ENCODE measurements at places on chromosomes 5 and 9.
A peak's percentile ranks its signal among the peaks of the same experiment; 100 is the strongest.

DNA sequence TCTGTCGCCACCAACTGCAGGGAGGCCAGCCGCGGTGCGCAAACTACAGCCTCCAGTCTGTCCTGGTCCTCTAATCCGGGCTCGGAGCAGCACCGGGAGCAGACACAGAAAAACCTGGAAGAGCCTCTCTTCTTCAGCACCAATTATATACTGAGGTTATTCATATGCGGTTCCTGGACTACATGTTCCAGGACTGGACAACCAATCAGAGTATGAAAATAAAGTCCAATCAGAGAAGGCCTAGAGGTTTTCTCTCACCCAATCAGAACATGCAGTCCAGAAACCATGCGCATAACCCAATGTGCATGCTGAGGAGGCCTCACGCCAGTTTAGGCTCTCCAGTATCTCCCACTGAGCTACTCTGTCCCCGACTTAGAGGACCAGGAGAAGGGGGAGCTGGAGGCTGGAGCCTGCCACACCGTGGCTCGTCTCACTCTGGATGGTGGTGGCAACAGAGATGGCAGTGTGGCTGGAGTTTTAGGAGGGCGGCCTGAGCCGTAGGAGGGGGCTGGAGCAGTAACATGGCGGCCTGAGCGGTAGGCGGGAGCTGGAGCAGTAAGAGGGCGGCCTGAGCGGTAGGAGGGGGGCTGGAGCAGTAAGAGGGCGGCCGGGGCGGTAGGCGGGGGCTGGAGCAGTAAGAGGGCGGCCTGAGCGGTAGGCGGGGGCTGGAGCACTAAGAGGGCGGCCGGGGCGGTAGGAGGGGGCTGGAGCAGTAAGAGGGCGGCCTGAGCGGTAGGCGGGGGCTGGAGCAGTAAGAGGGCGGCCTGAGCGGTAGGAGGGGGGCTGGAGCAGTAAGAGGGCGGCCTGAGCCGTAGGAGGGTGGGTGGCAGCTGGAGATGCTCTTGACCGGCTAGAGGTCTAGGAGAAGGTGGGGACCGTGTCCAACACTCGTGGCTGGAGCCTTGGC is 20.4 kb upstream of the TRIM52 start:
- no peak for DNase-seq

DNA sequence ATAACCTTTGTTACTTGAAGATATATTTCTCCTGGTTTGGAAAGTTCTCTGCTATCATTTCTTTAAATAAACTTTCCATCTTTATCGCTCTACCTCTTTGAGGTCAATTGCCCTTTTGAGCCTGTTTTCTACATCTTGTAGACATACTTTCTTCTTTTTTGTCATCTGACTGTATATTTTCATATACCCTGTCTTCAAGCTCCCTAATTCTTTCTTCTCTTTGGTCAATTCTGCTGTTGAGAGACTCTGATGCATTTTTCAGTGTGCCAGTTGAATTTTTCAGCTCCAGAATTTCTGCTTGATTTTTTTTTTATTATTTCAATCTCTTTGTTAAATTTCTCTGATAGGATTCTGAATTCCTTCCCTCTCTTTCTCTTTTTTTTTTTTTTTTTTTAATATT is 511.2 kb upstream of the GRAMD2B start:
- DNase-seq = no peak

DNA sequence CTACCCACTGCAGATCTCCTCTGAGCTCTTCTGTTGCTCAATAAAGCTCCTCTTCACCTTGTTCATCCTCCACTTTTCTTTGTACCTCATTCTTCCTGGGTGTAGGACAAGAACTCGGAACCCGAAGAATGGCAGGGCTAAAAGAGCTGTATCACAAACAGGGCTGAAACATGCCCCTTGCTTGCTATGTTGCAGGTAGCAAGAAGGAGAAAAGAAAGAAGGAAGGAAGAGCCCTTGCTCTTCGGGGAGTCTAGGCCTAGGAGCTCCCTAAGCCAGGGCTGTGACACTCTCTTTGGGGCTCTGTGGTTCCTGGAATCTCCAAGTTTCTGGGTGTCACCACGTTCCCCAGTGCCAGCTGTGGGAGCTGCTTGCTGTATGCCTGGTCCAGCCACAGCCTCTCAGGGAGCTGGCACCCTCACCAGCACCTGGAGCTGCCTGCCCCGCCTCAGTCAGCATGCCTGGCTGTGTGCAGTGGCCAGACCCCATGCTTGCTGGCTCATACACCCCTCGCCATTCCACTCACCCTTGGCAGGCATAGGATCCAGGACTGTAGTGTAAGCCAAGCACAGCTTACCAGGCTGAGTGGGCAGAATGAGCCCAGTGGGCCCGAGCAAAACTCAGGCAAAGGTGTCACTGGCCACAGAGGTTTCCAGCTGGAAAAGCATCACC is 274.8 kb upstream of the ADRA1B start:
- DNase-seq = no peak

DNA sequence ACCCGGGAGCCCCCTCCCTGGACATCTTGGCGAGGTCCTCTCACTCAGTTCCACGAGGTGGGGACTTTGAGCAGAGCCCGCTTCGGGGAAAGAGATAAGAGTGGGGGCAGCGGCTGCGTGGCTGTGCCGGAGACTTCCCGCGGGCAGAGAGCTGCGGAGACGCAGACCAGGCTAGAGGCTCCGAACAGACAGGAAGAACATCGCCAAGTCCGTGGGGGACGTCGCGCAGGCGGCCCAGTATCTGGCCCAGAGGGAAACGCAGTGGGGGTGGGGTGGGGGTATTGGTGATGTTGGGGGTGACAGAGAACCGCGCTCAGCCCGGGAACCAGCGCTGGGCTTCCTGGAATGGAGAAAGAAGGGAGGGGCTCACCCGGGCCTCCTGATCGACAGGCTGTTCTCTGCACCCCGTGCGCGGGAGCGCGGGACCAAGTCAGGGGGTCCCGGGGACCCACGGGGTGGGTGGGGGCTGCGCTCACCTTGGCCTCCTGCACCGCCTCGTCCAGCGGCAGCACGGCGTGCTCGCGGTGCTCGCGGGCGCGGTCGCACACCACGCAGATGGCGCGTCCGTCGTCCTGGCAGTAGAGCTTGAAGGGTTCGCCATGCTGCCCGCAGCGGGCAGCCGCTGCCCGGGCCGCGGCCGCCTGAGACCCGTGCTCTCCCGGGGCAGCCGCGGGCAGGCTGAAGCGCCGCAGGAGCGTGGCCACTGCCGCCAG is 727 bp downstream of the TRIM7 start:
- no peak for DNase-seq

GRCh38 chr5:91189480-91190313 is 193.4 kb downstream of the ARRDC3 start:
- no peak for DNase-seq

GRCh38 chr5:158718738-158719505 is 380.8 kb downstream of the EBF1 start:
- DNase-seq = no peak

GRCh38 chr5:65926893-65927292 is 518 bp downstream of the ERBIN start:
- no peak for DNase-seq

DNA sequence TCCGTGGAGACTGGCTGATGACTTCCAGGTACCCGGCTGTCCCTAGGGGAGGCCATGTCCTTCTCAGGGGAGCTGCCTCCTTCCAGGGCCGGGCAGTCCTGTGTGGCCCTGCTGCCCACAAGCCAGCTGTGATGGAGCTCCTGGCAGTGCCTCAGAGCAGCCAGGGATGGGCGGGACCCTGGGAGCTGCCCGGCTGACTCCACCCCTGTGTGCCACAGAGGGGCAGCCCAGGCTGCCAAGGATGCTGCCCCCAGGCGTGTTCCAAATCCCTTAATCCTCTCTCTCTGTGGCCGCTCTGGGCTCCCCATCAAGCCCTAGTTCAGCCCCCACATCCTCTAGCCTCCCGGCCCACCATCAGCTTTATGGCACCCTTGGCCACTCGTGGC is 7.0 kb upstream of the SCGB3A1 start:
- no peak for DNase-seq

- no peak for DNase-seq
Observed at GRCh38 chr5:151630088-151630487, 39.0 kb upstream of the FAT2 start.

- DNase-seq = no peak
Observed at GRCh38 chr9:107219486-107220077, 63.5 kb upstream of the RAD23B start.

- no peak for DNase-seq
Observed at GRCh38 chr9:8143677-8144076, 344.1 kb upstream of the DMAC1 start.

DNA sequence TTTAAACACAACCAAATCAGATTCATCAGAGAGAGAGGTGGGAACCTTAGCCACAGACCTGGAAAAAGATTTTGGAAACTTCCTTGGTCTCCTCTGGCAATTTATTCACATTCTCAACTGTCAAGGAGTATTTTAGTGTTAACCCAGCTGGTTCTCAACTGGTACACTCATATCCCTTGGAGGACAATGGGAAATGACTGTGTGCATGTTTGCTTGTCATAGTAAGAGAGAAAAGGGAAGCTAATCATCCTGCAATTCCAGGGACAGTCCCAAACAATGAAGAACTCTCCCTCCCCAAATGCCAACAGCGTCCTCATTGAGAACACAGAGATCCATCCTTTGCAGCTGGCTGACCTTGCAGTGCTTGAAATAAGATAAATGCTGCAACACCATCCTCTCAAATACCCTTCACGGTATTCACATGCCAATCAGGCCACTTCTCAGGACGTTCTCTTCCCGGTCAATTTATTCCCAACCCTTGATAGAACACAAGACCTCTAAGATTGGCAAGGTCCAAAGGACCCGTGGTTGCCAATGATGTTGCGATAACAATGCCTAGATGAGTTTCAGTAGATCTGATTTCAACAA is 75.5 kb downstream of the EPB41L4B start:
- no peak for DNase-seq

DNA sequence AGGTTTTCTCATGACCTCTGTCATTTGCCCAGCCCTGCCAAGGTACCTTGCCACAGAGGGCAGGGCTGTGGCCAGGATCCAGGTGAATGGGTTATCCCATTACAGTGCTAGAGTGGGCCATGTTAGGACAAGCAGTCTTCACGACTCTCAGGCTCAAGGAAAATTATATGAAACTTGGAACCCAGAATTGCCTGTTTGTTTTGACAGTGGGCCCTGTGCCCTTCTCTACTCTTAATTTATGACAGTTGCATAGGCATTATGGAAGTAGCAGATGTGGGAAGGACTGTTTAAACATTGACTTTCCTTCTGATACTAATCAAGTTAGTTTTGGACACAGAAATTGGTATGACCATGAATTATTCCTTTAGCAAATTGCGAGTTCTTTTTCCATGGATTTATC is 41.7 kb downstream of the ITGA2 start:
- no peak for DNase-seq

GRCh38 chr9:91985692-91986091 is 35.7 kb upstream of the ROR2 start:
- no peak for DNase-seq

GRCh38 chr9:98784831-98785806 is 11.2 kb downstream of the ANKS6 start:
- DNase-seq = no peak

GRCh38 chr9:89482901-89483361 is 15.0 kb downstream of the SEMA4D start:
- no peak for DNase-seq

GRCh38 chr9:5813824-5814223 is 19.1 kb downstream of the ERMP1 start:
- DNase-seq = no peak

- DNase-seq = no peak
Observed at GRCh38 chr9:93750045-93750444, 173.7 kb downstream of the PHF2 start.

DNA sequence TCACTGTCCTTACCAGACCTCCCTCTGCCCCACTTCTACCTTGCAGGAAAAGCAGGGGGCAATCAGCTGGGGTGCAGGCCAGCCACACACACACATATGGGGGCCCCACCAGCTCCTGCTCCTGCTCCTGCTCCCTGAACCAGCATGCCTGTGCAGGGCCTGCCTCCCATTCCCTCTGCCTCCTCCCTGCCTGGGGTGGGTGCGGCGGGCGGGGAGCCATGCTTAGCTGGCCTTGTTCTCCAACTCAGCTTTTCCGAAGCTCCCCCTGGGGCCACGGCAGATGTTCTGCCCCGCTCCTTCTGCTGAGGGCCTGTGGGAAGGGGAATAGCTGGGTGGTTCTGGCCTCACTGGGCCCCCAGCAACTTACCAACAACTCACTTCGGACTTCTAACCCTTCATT is 89.8 kb downstream of the ZNF354C start:
- no peak for DNase-seq

GRCh38 chr9:131800366-131800765 is 60.5 kb upstream of the RAPGEF1 start:
- DNase-seq = no peak

- DNase-seq = no peak
Observed at GRCh38 chr5:178324481-178325310, 92.1 kb upstream of the PHYKPL start.

DNA sequence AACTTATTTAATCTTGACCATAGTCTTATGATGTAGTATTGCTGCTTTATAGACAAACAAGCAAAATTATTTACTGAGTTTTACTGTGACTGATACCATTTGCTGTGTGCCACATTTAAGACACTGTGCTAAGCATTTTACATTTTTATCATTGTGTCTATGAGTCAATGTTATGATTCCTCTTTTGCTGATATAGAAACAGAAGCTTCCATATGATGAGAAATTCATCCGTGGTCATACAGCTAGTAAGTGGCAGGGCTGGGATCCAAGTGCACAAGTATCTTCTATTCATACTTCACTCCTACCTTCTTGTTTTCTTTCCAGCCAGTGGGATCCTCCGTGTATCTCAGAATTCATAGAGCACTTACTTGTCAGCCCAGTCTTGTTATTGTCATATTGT is 17.1 kb upstream of the IFNK start:
- DNase-seq = no peak

DNA sequence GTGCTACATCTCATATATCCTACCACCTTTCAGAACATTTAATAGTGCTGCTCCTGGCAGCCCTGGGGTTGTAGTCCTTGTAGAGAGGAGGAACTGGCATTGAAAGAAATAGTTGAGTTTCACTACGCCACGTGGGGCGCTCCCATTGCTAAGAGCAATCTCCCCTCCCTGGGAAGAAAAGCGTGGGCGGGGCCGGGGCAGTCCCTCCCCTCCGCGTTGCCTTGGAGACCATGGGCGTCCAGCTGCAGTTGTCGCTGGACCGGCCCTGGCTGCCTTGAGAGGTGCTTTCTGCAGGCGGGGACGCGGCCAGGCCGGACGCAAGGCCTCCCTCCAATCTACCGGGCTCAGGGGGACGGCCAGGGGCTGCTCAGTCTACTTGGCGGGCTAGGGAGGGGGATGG is 368 bp upstream of the CCDC180 start:
- peak; percentile 50 for DNase-seq

DNA sequence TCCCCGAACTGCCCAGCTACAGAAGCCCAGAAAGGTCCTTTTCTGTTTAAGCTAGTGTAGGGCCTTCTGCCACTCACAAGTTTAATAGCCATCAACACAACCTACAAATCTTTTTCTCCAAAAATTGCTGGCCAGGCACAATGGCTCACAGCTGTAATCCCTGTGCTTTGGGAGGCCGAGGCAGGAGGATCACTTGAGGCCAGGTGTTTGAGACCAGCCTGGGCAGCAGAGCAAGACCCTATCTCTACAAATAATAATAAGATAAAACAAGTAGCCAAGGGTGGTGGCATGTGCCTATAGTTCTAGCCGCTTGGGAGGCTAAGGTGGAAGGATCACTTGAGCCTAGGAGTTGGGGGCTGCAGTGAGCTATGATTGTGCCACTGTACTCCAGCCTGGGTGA is 176.4 kb downstream of the HSD17B3 start:
- no peak for DNase-seq

All from amygdala (tissue), 56 donors.